ENCODE measurements at places on chromosomes 16 and 17.

GRCh38 chr17:62062944-62063343 is 2.1 kb downstream of the MED13 start:
- DNase-seq: no peak

GRCh38 chr16:10652730-10653590 is 41.8 kb downstream of the TEKT5 start:
- no peak for DNase-seq

DNA sequence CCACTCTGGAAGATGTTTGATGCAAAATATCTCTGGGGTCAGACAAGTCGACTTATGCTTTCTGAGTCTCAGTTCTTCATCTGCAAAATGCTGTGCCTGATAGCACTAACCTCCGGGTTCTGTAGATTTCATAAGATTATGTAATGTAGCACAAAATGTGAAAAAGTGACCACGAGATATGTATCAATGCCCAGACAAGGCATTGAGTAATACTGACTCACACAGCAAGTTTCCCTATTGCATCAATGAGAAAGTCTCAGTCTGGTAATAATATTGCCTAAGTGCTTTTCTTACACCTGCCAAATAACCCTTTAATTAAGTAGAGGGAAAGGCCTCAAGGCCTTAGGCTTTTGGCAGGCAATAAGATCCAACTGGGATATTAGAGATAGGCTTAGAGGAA is 41.4 kb upstream of the MMP2 start:
- no peak for DNase-seq

DNA sequence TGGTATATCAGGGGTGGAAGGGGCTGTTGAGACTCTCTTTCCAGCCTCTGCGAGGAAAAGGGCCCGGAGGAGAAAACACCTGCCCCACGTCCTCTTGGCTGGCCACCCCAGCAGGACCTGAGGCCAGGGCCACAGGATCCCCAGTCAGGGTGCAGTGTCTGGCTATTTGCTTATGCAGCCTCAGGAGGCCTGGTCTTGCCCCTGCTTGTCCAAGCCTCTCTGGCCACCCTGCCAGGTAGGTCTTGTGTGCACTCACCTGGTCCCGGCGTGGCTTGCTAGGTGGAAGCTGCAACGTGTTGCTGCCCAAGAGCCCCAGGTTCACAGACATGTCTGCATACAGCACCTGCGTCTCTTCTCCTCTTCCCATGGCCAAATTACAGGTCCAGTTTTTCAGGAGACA is 549 bp downstream of the TMEM238L start:
- no peak for DNase-seq

GRCh38 chr16:77496934-77497333 is 62.1 kb upstream of the ADAMTS18 start:
- no peak for DNase-seq

- DNase-seq: peak; percentile 9
These were observed 55.9 kb upstream of the PLCG2 start for GRCh38 chr16:81723098-81723723.

GRCh38 chr17:66753126-66753920 is 81.6 kb upstream of the CACNG5 start:
- no peak for DNase-seq

GRCh38 chr16:78227855-78228254 is 128.4 kb downstream of the WWOX start:
- DNase-seq: no peak

DNA sequence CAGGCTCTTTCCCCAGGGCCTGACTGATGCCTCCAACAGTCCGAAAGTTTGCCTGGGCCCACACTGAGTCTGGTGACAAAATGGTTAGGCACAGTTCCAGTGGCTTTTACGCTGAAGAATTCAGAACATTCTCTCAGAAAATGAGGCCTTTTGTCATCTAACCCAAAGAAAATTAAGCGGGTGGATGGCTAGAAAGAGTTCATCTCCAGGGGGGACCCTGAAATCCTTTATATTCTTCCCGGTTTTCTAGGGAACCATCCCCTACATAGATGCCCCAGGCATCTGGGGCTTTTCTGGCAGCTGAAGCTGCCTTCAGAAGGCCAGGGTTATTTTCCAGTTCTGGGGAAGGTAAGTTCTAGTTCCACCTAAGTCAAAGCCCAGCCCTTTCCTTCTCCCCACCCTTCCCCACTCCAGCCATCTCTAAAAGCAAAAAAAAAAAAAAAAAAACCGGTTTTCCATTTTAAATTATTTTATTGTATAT is 2.2 kb downstream of the RASD1 start:
- no peak for DNase-seq

DNA sequence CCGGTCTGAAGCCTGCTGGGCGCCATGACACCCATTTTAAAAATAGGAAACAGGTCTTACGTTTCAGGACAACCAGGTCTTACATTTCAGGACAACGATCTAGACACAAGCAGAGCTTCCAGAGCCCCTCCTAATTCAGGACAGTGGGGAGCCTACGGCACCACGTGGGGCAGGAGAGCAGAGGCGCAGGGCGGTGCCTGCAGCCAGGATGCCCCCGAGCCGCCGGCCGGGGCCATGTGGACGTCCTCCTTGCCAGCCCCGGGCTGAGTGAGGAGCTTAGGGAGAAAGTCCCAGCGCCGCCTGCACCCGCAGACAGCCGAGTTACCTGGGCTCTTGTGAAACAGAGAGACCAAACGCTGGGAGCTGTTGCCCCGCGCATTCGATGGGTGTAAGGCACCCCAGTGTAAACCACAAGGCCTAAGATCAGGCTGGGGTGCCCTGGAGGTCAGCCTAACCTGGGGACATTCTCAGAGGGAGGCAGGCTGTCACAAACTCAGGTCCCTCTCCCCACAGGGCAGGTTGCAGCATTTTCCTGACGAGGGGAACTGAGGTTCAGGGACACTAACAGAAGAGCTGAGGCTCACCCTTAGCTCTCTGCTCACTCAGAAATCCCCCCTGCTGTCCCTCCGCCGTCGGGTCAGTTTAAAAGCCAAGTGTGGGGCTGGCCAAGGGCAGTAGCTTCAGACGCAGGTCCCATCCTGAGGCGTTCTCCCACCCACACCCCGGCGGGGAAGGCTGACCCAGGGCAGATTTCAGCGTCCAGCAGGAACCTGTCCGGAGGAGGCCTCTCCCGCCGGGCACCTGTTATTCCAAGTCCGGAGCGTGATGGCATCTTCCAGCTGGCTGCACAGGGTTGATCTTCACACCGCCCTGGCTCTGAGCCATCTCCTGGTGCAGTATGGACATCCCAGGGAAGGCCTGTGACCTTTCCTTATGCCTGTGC is 1.8 kb upstream of the NOTUM start:
- no peak for DNase-seq

DNA sequence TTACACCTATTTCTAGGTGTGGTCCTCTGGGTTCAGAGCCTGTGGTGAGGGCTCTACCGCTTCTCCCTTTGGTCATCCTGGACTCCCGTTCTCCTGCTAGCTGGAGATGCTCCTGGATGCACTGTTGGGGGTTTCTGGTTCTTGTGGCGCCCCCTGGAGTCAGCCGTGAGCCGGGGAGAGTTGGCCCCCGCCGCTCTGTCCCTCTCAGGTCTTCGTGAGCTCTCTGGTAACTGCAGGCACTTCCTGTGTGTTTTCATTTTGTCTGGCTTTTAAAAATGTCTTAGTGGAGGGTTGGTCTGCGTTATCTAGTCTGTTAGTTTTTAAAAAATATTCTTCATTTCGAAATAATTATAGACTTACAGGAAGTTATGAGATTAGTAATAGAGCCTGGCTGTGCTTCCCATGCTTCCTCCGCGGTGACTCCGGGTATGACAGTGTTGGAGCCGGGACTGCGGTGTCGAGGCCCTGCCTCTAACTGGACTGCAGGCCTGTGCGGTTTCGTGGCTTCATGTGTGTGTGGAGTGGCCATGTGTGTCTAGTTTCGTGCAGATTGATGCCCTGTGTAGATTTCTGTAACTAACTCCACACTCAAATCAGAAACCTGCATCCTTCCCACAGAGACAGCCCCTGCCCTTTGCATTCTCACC is 78.0 kb upstream of the ZNF750 start:
- peak; percentile 15 for DNase-seq

All from CD4-positive, alpha-beta T cell treated with Interferon gamma for 1 hour (primary cell).